Progenitor cell of endocrine pancreas (in vitro differentiated cells): ENCODE measurements at places on chromosomes 2 and 18.
A peak's percentile ranks its signal among the peaks of the same experiment; 100 is the strongest.

DNA sequence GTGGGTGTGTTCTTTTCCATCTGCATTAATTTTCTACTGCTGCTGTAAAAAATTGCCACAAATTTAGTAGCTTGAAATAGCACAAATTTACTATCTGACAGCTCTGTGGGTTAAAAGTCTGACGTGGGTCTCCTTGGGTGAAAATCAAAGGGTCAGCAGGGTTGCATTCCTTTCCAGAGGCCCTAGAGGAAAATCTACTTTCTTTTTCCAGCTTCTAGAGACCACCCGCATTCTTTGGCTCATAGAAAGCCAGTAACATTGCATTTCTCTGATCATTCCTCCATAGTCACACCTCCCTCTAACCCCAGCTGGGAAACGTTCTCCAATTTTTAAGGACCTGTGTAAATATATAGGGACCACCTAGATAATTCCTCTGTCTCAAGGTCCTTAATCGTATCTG, 128.8 kb downstream of the ATL2 start:
- no peak for DNase-seq

- no peak for DNase-seq
Measured at GRCh38 chr2:64779117-64779690, 125.5 kb upstream of the SERTAD2 start.

DNA sequence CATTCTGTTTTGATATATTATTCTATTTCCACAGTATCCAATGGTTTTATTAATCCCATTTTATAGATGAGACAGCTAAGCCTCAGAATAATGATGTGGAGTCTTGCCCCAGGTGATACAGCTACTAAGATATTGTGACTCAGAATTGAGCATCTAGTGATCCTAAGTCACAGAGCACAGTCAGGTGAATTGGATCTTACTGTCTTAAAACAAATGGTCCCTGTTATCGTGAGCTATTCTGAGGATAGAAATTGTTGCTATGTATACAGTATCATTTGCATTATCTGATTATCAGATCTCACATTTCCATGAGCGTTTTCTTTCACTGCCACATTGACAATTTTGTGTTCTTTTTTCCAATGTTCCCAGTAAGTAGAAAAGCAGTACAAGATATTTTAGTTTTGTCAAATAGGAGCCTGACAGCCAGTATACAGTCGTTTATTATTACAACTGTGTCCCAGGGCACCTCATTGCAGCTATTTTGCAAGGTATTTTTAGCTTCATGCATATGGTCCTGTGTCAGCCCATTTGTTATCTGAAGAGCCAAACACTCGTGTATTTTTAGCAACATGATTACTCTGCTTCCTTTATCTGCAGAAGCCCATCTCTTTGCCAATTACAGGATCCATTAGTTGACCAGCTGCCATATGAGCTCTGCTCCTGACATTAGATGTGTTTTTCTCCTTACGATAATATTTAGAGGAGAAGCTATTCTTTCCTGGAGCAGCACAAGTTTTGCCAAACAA, 25.1 kb upstream of the SGPP2 start:
- no peak for DNase-seq

DNA sequence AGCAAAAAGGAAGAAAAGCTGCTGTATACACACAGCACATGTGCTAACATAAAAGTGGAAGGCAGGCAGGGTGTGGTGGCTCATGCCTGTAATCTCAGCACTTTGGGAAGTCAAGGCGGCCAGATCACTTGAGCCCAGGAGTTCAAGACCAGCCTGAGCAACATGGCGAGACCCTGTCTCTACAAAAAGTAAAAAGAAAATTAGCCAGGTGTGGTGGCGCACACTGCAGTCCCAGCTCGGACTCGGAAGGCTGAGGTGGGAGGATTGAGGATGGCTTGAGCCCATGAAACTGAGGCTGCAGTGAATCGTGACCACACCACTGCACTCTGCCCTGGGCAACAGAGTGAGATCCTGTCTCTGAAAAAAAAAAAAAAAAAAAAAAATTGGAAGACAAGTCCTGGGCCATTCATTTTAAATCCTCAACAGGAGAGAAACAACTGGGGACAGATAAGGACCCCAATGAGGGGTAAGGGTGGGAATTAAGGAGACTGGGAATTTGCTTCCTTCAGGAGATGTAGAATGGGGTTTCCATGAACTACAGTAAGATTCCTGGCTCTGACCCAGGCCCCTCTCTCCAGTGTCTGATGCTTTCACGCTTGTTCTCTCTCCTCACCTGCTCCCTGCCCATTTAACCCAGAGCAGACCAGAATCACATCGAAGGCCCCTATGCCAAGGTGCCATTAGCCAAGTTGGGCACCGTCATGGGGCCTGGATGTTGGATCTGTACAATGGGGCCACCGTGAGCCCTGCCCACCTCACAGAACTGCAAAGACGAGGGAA, 29.6 kb downstream of the TNS1 start:
- DNase-seq = no peak

- DNase-seq = no peak
Measured at GRCh38 chr2:48339451-48339850, 190.5 kb upstream of the STON1 start.

DNA sequence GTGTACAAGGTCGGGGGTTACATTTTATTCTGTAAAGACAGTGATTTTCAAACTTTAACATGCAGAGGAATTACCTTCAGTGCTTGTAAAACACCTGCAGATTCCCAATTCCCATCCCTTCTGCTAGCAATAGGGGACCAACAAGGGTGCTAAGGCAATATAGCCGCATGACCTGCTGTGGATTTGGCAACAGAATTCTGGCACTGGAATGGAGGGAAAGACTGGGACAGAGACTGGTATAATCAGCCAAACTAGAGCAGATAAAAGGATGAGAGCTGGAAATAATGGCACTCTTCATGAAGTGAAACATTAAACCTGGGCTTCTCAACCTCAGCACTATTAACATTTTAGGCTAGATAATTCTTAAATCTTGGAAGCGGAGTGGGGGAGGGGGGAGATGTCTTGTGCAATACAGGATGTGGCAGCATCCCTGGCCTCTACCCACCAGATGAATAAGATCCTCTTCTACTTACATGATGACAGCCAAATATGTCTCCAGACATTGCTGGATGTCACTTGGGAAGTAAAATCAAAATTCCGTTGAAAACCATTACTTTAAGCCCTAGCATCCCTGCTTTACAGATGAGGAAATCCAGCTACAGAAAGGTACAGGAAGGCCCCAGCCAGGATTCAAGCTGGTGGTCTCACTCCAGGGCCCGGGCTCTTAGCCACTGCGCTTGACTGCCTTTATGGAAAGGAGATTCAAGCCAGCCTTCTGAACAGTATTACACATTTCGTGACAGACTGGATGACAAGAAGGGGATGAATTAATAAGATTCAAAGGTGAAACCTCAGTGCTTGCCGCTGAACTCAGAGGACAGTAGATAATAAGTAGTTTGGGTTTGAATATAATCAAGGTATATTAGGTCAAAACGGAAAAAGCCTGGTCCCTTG, 1.7 kb downstream of the EVA1A start:
- DNase-seq = no peak

DNA sequence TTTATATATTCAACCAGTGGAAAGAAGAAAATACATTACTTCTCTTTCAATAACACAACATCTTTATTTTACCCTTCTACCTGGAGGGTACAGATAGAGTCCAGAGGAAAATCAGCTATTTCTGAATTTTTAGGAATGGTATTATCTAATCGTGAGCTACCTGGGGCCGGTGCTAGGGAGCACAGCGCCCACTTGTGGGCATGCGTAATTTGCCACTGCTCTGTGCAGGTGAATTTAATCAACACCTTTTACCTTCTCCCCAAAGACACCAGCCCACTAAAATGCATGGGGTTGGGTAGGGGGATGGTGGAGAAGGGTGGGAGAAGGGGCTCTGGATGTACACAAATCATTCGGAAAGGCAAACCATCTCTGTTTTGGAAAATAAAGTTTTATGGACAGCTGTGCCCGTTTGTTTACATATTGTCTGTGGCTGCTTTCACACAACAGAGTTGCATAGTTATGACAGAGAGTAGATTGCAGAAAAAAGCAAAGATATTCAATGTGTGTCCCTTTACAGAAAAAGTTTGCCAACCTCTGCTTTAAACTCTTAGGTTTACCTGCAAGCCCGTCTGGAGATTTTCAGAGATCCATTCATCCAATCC, 51.5 kb upstream of the DCC start:
- peak; percentile 16 for DNase-seq

- DNase-seq = no peak
Measured at GRCh38 chr2:171402906-171403580, 30.7 kb downstream of the METTL8 start.

DNA sequence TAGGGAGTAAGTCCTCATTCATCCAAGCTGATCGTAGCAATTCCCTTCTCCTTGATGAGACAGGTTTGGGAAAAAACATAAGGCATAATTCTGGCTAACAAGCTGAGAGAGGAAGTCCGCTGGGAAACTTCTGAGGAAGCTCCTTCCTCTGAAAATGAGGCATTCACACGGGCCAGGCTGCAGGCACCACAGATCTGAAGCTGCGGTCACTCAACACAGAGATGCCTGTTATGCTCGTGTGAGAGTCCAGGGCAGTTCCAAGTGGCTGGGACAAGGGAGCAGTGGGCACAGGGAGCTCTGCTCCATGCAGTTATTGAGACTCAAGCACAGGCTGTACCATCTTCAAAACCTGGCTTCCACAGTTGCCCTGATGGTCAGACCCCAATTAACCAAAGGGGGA, 200.9 kb upstream of the ID2 start:
- no peak for DNase-seq

GRCh38 chr2:232420073-232420454, 13.4 kb downstream of the ALPG start:
- DNase-seq = no peak

GRCh38 chr18:54906331-54907185, 52.7 kb downstream of the CCDC68 start:
- DNase-seq = no peak

DNA sequence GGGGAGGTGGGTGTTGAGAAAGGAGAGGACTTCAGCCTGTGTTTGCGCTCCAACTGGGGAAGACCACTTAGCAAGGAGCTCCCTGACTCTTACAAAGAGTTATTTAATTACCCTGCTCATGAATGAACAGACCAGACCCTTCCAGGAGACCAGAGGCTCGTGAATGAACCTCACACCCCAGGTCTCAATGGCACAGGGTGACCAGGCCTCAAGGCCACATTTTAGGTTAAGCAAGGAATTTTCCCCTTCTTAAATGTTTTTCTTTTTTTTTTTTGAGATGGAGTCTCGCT, 25.3 kb downstream of the SMAD7 start:
- no peak for DNase-seq

- DNase-seq = no peak
Measured at GRCh38 chr18:62088156-62088555, 98.7 kb downstream of the PIGN start.

DNA sequence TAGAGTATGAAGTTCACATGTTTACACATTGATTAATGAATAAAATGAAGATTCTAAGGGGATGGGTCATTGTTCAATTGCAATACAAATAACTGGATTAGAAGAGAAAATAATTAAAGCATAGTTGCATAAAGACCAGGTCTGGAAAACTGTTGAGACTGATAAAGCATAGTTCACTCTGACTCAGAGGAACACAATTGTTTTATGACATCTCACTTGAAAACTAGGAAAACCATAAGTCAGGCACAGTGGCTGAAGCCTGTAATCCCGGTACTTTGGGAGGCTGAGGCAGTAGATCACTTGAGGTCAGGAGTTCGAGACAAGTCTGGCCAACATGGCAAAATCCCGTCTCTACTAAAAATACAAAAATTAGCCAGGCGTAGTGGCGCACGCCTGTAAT, 46.7 kb downstream of the PLA2R1 start:
- no peak for DNase-seq

DNA sequence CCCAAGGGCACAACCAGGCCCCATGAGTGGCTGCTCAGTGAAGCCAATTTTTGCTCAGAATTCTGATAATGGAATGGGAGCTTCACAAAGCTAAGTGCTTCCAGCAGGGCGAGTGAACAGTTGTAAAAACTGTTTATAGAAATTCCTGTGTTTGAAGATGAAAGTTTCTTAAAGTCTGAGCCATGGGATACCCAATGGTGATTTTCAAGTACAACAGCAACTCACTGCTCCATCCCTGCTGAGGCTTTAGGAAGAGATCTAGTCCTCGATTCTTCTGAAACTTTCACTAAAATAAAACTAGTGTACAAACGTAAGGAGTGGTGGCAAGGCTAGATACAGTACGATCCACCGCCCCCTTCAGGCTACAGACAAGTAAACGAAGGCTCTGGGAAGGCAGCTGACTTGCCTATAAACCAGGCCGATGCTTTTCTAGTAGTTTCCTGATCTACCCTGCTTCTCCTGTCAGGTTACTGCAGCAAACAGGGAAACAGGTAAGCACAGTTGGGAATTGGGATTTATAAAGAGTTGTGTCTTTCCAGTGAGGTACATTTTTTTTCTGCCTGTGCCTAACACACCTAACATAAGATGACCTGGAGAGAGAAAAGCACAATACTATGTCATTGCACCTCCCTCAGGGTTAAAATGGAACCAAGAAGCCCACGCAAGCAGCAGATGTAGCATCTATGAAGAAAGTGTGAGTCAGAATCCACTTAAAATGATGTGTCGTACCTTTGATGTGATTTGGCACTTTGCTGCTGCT, 108.7 kb downstream of the UXS1 start:
- no peak for DNase-seq

GRCh38 chr2:126774290-126774689, 118.3 kb downstream of the GYPC start:
- no peak for DNase-seq
